ENCODE measurements at places on chromosomes 3 and 15. TPM values are rescaled to one million over a fixed set of nuclear protein-coding genes. Genes with fewer than 3 reads are reported as not detected.
A peak's percentile ranks its signal among the peaks of the same experiment; 100 is the strongest.

RAD54L2 gene
- polyA plus RNA-seq = 9.2 TPM

DNA sequence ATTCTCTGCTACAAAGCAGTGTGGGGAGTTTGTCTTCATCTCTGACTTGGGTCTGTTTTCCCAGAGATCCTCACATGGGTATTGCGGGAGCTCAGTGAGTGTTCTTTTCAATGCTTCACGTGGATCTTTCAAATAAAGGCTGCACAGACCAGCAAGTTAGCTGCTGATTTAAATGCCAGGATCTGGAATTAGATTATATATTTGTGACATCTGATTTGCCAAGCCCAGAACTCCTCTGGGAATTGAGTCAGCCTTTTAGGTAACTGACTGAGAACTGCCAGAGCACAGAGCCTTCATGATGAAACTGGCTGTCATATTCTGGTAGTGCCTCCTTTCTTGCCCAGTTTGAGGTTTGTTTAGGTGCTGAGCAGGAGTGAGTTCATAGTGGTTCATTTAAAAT lies 14.7 kb downstream of the EDEM1 start:
- peak; percentile 75 for DNase-seq

DNA sequence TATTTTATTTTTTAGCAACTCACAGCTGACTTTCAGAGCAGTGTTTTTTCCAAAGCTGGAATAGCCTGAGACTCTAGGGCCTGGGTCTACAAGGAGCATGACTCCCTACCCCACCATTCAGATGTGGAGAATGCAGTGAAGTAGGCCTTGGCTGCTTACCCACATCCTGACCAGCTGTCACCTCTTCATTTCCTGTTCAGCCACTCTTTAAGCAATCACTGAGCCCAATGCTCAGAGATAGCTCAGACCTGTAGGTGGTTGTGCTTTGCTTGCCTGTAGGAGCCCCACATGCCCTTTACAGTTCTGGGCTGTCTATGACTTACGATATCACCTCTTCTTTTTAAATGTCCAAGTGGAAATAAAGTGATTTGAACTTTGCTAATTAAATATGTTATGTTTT lies 148.1 kb downstream of the NEK11 start:
- DNase-seq = peak; percentile 9

DNA sequence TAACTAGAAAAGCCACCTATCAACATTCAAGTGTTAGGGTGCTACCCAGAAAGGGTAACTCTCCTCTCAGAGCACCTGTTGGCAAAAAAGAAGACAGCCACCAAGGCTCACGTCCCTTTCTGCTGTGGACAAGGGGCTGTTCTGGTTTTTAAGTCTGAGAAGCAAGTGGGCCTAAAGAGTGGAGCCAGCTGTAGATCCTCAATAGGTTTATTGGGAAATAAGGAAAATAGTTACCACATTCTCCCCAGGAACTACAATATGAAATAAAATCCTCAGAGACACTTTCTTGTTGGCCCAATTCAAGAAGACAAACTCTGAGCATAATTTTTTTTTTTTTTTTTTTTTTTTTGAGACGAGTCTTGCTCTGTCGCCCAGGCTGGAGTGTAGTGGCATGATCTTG lies 35.8 kb downstream of the LRIG1 start:
- no peak for DNase-seq

GRCh38 chr15:71335591-71335990 lies 220.3 kb downstream of the THSD4 start:
- no peak for DNase-seq

- DNase-seq = no peak
These were observed 14.5 kb downstream of the BCL2A1 start for GRCh38 chr15:79956354-79956939.

- no peak for DNase-seq
These were observed 8.3 kb downstream of the PSTPIP1 start for GRCh38 chr15:77002954-77003912.

DNA sequence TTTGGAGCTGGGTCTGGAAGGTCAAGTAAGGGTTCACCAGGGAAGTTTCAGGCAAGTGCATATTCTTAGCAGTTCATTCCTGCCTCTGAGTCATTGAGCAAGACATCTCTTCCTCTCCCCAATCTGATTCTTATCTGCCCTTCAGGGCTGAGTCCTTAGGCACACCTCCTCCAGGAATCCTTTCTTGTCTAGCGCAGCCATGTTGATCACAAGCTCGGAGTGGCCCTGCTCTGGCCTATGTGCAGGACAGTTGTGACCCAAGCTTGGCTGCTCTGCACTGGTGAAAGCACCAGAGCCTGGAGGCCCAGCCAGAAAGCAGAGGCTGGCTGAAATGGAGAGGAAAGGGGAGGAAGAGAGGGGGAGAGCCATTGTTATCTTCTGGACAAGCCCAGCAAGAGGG lies 30.9 kb upstream of the MRPS22 start:
- peak; percentile 69 for DNase-seq

ANKUB1 gene
- polyA plus RNA-seq = not detected

DNA sequence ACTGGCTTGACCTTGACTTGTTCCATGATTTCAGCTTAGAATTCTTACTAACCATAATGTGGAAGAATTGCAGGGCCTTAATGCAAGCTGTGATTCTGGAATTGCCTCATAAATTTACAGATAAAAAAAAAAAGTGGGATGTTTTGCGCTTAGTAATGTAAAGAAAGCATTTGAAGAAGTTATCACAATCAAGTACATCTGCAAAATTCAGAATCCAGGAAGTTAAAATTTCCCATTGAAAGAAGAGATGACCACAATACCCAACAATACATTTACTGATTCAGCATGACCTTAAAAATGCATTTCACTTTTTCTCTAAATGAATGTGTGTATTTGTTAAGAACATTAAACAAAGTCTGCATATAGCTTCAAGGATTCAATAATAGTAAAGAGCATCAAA lies 65.1 kb upstream of the CCNL1 start:
- no peak for DNase-seq
